Fibroblast of mammary gland (primary cell): ENCODE measurements at places on chromosomes 7 and 10.

- no peak for DNase-seq
Observed at GRCh38 chr10:44116474-44116873, 268.4 kb downstream of the CXCL12 start.

DNA sequence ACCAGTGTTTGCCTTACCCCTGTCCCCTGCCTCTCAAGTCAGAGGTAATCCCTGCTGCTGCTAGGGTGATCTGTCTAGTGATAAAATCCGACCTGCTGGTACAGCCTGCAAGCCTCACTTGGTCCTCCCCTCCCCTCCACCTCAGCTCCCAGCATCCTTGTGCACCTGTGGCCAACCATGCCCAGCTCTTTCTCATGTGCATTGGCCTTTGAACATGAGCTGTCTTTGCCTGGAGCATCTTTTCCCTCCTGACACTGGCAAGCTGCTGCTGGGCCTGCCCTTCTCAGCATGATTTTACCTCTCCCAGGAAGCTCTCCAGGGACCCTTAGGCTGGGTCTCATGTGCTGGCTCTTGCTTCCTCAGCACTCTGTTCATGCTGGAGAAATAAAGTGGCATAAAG is 51.3 kb upstream of the CXCL12 start:
- DNase-seq, result no peak

DNA sequence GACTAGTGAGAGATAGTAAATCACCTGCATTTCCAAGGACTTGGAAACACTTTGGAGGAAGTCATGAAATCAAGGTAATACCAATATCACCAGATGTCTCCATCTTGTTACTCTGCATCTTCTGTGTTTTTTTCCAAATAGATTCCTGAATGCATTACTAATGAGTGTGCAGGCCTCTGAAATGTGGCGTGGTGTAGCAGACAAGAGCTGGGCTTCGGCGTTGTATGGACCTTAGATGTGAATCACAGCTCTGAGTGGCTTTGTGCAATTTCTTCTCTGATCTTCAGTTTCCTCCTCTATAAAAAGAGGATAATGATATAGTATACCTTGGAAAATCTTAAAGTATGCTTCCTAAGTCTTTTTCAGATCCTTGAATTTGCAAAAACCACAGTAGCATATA is 9.6 kb upstream of the MYPN start:
- DNase-seq, result peak; percentile 85

GRCh38 chr7:124720195-124720594 is 45.4 kb downstream of the GPR37 start:
- DNase-seq, result peak; percentile 2

- no peak for DNase-seq
Observed at GRCh38 chr7:13041368-13041988, 354.0 kb downstream of the ARL4A start.

GRCh38 chr10:127911218-127911866 is 4.4 kb downstream of the PTPRE start:
- no peak for DNase-seq

DNA sequence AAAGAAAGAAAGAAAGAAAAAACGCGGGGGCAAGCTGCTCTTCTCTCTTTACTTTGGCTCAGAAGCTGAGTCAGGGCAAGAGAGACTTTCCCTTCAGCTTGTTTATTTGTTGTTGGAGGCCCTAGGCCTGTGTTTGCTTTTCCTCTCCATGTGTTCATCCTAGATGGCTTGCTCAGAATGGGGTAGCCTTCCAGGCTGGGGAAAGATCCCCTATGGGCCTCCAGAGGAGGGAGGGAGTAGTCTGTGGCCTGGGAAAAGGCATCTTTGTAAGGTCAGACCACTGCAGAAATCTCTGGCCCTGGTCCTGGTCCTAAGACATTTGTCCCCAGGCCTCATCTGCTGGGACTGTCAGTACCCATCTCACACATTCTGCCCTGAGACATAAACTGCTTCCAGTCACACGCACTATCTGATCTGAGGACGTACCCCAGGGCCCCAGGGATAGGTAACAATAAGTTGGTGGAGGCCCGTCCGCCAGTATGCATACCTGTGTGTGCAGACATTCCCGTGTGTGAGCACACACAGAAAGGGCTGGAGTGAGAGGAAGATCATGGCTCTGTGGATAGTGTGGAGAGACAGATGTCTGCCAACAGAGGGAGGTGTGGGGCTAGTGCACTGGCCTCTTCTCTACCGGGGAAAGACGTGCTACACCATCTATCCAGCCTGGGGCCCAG is 4.9 kb upstream of the SCD start:
- peak; percentile 62 for DNase-seq

- DNase-seq, result no peak
Observed at GRCh38 chr7:127894588-127894987, 136.6 kb downstream of the LRRC4 start.

DNA sequence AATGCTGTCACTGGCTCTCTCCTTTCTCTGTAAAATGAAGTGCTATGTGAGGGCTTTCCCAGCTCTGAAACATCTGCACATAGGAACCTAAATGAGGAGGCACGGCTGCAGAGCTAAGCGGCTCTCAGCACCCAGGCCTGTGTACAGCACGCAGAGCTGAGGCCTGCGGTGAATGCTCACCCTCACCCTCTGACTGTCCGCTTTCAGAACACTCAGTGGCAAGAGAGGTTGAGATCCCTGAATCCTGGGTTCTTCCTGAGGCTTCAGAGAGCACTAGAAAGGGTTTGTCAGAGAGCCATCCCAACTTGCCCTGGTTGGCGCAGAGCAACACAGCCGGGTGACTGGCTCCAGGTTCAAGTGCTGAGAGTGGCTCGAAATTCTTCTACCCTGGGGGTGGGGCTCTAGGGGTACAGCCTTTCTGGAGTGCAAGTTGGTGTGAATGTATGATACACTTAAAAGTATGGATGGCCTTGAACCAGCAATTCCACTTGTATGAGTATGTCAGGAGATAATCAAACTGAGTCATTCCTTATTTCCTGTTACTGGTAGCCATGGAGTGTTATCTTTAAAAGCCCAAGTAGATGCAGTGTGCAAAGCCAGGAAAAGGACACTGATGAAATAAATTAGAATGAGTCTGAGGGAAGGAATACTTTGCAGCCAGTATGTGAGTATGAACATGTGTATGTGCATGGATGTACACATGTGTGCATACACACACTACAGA is 1.7 kb upstream of the CCDC201 start:
- DNase-seq, result peak; percentile 69

GRCh38 chr7:111089822-111090426 is 1.0 kb upstream of the LRRN3 start:
- peak; percentile 66 for DNase-seq

- DNase-seq, result peak; percentile 30
Observed at GRCh38 chr10:100501423-100501822, 18.2 kb downstream of the SEC31B start.

DNA sequence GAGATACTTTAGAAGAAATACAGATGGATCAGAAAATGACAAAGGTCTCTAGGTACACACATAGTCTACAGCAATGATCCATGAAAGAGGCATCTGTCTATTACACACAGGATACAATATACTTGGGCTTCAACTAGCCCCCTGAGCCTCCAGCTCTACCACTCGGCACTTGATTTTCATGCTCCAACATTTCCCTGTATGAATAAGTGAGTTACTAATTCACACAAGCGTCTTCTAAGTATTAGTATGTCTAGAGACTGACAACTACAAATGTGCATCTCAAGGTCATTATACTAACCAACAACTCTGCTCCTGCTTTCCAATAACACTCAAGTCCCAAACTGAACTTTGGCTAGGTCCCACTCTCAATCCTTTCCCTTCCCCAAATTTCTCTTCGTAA is 8.3 kb downstream of the FAM204A start:
- no peak for DNase-seq

DNA sequence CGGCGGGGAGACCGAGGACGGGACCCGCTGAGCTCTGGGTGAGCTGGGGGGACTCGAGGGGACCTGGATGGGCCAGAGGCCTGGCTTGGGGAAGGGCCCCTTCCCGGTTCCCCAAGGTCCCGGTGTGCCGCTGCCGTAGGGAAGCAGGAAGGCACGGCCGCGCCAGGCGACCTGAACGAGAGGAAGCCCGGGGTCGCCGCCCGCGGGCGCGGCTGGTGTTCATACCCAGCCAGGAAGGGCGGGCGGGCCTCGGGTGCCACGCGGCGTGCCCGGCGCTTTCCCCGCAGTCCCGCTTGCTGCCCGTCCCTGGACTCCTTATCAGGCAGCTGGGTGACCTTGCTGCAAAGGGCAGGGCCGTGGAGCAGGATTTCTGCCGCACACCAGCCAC is 38.0 kb downstream of the ZNF777 start:
- no peak for DNase-seq

GRCh38 chr7:424961-425793 is 94.5 kb downstream of the PDGFA start:
- peak; percentile 4 for DNase-seq

DNA sequence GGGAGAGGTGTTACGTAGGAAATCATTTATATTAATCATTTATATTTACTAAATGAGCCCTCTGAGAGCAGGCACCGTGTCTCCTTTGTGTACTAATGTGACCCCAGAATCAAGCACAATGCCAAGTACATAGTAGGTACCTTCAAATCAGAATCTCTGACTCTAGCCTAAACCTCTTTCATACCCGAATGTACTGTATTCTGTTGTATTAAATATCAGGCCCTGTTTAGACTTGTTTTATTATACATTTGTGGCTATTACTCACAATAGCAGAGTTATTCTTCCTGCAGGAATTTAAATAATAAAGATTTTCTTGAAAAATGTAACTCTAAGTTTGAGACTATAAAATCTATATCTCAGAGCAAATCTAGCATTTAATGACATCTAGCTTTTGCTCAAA is 297.3 kb downstream of the EXOC4 start:
- no peak for DNase-seq

GRCh38 chr10:27530477-27530876 is 26.4 kb downstream of the RAB18 start:
- DNase-seq, result no peak

DNA sequence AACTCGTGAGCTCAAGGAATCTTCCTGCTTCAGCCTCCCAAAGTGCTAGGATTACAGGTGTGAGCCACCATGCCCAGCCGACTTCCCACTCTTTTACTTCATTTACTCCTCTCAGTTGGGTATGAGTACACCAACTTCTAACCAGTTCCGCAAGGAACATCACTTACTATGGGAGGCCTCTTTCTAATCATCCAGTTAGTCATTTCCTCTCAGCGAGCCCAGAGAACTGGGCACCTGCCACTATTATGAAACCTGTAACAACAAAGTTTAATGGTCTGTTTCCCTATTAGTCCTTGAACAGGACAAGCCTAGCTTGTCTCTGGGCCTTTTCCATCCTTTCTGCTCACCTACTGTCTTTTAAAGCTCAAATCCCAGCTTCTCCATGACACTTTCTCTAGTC is 88.8 kb downstream of the DNMBP start:
- peak; percentile 71 for DNase-seq

GRCh38 chr7:108000875-108001763 is 1.8 kb downstream of the LAMB1 start:
- peak; percentile 55 for DNase-seq

GRCh38 chr10:132945894-132946255 is 3.5 kb upstream of the CFAP46 start:
- no peak for DNase-seq

- no peak for DNase-seq
Observed at GRCh38 chr7:142883145-142883544, 2.4 kb downstream of the TRPV6 start.

- DNase-seq, result peak; percentile 63
Observed at GRCh38 chr10:102633287-102633686, 11.0 kb upstream of the TRIM8 start.

DNA sequence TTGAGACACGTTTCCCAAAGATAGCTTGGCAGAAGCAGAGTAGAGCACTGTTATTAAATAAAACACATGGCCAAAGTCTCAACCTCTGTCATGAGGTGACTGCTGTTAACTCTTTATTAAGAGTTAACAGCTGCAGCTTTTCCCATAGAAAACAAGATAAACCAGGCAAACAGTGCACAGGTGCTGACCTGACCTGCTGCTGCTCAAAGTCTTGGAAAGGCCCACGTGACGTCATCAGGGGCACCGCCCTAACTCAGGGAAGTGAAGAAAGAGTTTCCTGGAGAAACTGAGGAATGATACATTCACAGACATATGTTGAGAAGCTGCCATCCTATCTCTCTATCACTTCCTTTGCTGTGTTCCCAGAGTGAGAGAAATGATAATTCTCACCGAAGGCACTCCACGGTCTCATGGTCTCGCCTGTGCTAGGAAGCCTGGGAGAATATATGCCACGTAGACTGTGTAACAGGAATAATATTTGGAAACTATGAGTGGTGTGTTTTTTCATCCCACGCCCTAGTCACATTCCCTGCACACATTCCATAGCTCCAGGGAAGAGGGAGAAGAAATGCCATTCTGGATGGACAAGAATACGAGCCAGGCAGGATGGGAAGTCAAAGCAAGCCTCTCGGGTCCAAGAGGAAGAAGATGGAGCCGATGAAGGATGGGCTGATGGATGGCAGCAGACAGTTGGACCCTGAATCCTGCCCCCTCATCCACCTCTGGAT is 146.2 kb upstream of the NFE2L3 start:
- no peak for DNase-seq
